ENCODE measurements at places on chromosomes 3 and 15.

- DNase-seq = no peak
These were observed 123.0 kb downstream of the LIPC start for GRCh38 chr15:58554758-58555157.

DNA sequence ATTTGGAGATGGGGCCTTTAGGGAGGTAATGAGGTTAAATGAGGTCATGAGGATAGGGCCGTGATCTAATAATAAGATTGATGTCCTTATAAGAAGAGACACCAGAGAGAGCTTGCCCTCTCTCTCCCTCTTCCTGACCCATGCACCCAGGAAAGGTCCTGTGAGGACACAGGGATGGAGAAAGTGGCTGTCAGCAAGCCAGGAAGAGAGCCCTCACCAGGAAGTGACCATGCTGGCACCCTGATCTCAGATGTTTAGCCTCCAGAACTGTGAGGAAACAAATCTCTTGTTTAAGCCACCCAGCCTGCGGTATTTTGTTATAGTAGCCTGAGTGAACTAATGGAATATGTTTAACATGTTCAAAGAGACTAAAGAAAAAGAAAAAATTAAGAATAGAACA lies 15.3 kb upstream of the GNB5 start:
- DNase-seq = no peak

DNA sequence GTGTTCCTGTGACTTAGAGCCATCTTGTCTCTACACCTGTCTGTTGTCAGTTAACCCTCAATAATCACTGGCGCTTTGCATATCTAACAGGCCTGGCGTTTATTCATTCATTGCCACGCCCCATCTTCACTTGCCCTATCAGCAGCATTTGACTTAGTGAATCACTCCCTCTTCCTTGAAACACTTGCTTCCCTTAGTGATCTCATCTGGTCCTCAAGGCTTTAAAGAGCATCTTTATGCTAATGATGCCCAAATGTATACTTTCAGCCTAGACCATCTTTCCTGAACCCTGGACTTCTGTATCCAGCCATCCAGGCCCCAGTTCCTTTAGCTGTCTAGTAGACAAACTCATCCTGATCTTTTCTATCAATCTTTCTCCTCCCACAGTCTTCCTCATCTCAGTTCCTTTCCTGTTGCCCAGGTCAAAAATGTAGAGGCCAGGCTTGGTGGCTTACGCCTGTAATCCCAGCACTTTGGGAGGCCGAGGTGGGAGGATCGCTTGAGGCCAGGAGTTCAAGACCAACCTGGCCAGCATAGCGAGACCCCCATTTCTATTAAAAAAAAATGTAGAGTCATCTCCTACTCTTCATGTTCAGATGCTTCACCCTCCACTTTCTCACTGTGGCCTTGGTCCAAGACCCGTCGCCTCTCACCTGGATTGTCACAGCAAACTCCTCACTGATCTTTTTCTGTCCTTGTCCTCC lies 1.4 kb upstream of the IGDCC4 start:
- no peak for DNase-seq

GRCh38 chr3:120601554-120601953 lies 5.4 kb downstream of the NDUFB4 start:
- no peak for DNase-seq

- no peak for DNase-seq
These were observed 2.9 kb downstream of the USP50 start for GRCh38 chr15:50543556-50543955.

- DNase-seq = no peak
These were observed 12.0 kb upstream of the XXYLT1 start for GRCh38 chr3:195282961-195283360.

DNA sequence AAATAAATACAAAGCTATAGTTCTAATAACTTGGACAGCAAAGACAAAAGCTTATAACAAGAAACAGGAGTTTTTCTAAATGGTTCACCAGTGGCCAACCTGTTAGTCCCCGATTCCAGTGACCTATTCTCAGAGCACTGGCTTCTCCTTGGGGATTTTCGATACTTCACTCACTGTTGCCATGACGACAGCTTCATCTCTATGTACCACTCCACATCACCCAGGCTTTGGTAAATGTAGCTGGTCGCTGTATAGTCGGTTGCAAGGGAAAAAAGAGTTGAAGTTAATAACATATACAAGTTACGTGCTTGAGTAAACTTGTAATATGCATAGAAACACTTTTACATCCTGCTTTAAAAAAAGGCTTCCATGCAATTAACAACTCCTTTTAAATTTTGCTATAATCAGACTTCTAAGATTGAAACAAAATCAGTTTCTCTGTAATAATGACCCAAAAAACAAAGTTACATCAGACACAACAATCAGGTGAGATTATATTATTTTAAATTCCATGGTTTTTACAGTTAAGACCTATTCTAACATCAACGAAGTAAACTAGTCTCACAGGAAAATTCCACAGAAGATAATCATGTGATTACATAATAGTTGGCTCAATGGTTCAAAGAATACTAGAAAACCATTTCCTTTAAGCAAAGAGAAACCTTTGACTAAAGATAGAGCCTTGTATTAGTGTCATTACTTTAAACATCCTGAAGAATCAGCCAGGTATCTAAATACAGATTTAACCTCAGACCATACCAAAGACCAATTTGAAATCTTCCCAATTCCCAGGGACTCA lies 2.9 kb downstream of the CCNL1 start:
- peak; percentile 36 for DNase-seq

GRCh38 chr3:100538339-100538706 lies 45.9 kb downstream of the TMEM45A start:
- no peak for DNase-seq

- no peak for DNase-seq
These were observed 42.2 kb upstream of the TOPBP1 start for GRCh38 chr3:133703915-133704314.

DNA sequence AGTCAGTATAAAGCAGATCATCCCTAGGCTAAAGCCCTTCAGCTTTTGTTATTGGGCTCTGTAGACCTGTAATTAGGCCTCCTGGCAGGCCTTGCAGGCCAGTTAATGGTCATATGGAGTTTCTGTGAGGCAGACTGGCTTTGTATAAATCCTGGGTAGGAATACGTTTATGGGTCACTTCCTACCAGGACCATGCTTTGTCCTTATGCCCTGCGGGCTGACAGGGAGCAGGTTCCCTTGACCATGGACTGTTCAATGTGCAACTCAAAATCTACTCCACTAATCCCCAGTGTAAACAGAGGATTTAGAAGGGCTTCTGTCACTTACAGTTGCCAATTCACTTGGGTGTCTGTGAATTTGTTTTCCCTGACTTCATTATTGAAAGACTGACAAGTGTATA lies 202.7 kb upstream of the MLF1 start:
- peak; percentile 40 for DNase-seq

- peak; percentile 14 for DNase-seq
These were observed 57.6 kb upstream of the NR2E3 start for GRCh38 chr15:71752604-71753289.

GRCh38 chr15:41772720-41773331 lies 1.5 kb upstream of the MAPKBP1 start:
- peak; percentile 60 for DNase-seq

DNA sequence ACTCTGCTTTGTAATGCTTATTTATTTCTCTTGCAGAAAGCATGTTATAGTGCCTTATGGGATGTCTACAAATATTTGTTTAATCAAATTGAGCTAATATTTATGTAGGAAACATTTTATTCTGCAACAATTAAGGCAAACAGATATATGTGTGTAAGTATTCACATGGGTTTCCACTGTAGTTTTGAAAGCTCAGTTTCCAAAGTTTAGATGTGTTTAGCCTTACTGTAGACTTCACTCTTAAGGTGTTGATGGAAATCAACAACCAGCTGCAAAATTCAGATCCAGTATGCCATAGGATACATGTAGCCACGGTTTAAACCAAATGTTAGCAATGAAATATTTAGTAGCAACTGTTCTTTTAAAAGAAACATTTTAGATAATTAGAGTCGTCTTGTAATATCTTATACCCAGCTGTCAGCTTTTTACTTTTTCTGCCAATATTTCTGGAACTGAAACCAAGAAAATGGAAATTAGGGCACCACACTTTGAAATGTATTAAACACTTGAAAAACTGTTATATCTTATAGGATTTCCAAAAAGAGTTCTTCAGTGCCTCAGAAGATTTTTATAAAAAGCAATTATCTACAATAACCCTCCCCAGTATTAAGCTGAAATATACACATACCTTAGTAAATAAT lies 18.5 kb downstream of the PIK3CA start:
- no peak for DNase-seq

DNA sequence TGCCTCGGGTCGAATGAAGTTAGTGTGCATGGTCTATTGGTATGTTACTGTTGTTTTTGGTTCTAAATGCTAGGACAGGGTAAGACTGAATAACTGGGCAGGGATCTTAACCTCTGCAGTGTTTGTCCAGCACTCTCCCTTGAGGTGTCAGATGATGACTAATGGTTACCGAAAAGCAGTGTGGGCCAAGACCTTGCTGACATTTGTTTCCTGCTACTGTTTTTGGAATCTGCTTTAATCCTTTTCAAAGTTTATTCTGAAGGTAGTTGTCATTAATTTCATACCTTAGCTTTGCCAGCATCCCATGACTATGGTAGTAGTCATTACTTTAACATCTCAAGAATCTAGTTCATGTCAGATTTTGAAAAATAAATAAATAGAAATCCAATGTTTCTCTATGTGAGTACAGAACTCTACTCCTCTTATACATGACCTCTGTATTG lies 117.0 kb downstream of the P3H2 start:
- no peak for DNase-seq

DNA sequence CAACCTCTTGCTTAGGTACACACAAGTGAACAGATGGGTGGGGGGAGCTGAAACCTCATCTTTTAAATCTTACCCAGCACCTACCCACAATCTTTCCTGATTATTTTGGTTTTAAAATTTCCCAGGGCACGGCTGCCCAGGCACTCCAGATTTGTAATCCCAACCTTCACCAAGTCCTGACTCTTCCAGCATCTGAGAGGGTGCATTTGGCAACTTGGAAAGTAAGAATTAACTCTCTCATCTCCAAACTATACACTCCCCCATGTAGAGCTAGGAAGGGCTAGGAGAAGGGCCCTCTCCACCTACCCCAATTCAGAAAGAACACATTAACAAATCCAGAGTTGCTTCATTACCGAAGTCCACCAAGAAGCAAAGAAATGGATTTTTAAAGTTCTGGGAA lies 41.7 kb upstream of the PRICKLE2 start:
- DNase-seq = no peak

GRCh38 chr15:91067036-91067435 lies 33.0 kb upstream of the SV2B start:
- DNase-seq = no peak

GRCh38 chr3:100972301-100972844 lies 20.8 kb downstream of the ABI3BP start:
- peak; percentile 45 for DNase-seq

GRCh38 chr3:189824629-189825312 lies 193.6 kb downstream of the TP63 start:
- no peak for DNase-seq

GRCh38 chr3:126419886-126420786 lies 25.4 kb downstream of the CFAP100 start:
- no peak for DNase-seq

DNA sequence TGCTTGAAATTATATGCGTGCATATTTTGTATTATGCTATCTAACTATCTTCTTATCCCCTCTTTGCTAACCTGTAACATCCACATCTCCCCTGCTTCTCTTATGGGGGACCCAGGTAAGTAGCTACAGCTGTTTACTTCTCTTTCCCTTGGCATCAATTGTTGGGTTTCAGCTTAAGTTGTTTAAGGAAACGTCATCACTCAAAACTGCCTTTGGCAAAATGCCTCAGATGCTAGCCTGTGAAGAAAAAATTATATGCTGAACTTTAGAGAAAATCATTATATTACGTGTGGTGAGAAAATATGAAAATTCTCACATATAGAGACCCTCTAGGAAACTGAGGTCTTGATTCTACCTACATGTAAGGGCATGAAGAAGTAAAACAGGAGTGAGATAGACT lies 447.0 kb upstream of the NECTIN3 start:
- no peak for DNase-seq

- DNase-seq = no peak
These were observed 9.9 kb downstream of the TRAK1 start for GRCh38 chr3:42101048-42101447.

- DNase-seq = no peak
These were observed 9.2 kb upstream of the SIN3A start for GRCh38 chr15:75460646-75461045.

GRCh38 chr15:23570486-23570885 lies 5.0 kb downstream of the MKRN3 start:
- no peak for DNase-seq
